Thymus (tissue), 14 donors: ENCODE measurements at places on chromosomes 6 and 20.

DNA sequence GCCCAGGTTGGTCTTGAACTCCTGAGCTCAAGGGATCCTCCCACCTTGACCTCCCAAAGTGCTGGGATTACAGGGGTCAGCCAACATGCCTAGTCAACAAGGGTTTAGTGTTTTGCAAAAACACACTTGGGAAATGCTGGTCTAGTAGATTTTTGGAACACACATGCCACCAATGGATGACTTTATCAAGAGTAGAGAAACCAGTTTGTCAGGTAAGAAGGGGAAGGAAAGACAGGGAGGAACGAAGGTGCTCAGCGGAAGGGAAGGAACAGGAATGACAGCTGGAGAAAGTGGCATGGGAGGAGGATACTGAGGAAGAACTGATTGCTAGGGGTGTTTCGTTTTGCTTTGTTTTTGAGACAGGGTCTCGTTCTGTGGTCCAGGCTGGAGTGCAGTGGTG is 15.6 kb upstream of the SEC63 start:
- no peaks in the 10 kb centered on the region for H3K36me3 ChIP-seq
- DNase-seq, result no peak
- H3K4me1 ChIP-seq, result no peaks in the 10 kb centered on the region
- H3K27me3 ChIP-seq, result no peaks in the 10 kb centered on the region
- H3K4me3 ChIP-seq, result no peak overlapping the region

- no peak for DNase-seq
- H3K27ac ChIP-seq, result no peak overlapping the region
- no peak overlapping the region for H3K4me3 ChIP-seq
- H3K36me3 ChIP-seq, result no peaks in the 10 kb centered on the region
Measured at GRCh38 chr20:10157549-10157948, 61.1 kb upstream of the SNAP25 start.

- DNase-seq, result no peak
- H3K27ac ChIP-seq, result no peak overlapping the region
- H3K4me3 ChIP-seq, result no peak overlapping the region
- peaks cover 4% of the 10 kb centered on the region for H3K27me3 ChIP-seq
Measured at GRCh38 chr6:2502998-2503674, 247.6 kb downstream of the MYLK4 start.

GRCh38 chr6:36605143-36605542 is 11.0 kb downstream of the SRSF3 start:
- peaks cover 69% of the 10 kb centered on the region for H3K36me3 ChIP-seq
- no peak overlapping the region for H3K27ac ChIP-seq
- no peak overlapping the region for H3K4me3 ChIP-seq
- peaks cover 14% of the 10 kb centered on the region for H3K4me1 ChIP-seq
- no peak for DNase-seq

DNA sequence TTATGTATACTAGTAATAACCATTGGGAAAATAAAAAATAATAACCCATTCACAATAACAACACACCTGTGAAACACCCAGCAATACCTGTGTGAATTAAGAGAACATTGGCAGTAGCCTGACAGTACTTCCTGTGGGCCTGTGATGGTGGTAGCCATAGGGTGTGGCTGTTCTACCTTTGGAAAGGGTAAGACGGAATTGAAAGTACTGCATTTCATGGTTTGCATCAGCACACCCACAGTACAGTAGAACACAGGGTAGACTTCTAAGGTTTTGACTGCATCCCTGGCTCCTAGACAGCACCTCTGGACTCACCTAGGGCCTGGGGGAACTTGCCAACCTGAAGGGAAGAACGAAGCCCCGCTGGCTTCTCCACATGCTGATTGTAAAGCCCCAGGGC is 279.8 kb downstream of the HTR1B start:
- H3K27me3 ChIP-seq, result no peaks in the 10 kb centered on the region
- DNase-seq, result no peak
- no peak overlapping the region for H3K27ac ChIP-seq
- H3K4me3 ChIP-seq, result no peak overlapping the region

DNA sequence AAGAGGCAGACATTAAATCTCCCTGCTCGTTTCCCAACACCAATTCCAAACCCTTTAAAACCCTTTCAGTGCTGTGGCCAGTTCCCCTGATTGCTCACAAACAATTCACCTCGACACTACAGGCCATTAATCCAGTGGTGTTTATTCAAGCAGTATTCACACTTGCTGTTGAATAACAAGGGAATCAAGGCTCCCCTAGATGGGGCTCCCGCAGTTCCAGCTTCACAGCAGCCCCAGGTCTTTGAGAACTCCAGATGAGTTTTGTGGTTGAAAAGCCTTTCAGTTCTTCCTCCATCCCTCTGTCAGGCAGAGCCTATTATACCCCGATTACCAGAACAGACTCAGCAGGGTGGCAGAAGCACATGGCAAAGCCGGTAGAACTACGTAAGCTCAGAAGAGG is 36.2 kb downstream of the JAG1 start:
- DNase-seq, result no peak
- H3K4me3 ChIP-seq, result no peak overlapping the region
- no peaks in the 10 kb centered on the region for H3K36me3 ChIP-seq

GRCh38 chr6:151280859-151281258 is 41.1 kb downstream of the AKAP12 start:
- peaks cover 10% of the 10 kb centered on the region for H3K4me1 ChIP-seq
- no peak overlapping the region for H3K27ac ChIP-seq
- no peaks in the 10 kb centered on the region for H3K27me3 ChIP-seq
- no peak for DNase-seq

- no peaks in the 10 kb centered on the region for H3K36me3 ChIP-seq
- H3K4me3 ChIP-seq, result no peak overlapping the region
- no peak for DNase-seq
Measured at GRCh38 chr6:105164418-105164817, 15.4 kb downstream of the POPDC3 start.

DNA sequence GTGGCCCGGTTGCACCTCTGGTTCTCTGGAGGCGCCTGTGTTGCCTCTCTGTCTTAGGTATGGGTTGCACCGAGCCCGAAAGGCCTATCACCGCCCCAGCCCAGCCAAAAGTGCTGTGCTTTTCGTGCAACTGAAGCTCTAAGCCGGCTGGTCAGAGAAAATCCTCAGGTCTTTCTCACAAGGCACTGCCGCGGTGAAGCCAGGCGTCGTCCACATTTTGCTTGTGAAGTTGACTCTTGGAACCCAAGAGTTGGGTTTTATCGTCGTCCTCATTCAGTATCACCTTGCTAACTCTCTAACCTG is 726 bp upstream of the EMILIN3 start:
- no peaks in the 10 kb centered on the region for H3K4me1 ChIP-seq
- no peaks in the 10 kb centered on the region for H3K36me3 ChIP-seq
- no peak for DNase-seq
- peaks cover 38% of the 10 kb centered on the region for H3K27me3 ChIP-seq

DNA sequence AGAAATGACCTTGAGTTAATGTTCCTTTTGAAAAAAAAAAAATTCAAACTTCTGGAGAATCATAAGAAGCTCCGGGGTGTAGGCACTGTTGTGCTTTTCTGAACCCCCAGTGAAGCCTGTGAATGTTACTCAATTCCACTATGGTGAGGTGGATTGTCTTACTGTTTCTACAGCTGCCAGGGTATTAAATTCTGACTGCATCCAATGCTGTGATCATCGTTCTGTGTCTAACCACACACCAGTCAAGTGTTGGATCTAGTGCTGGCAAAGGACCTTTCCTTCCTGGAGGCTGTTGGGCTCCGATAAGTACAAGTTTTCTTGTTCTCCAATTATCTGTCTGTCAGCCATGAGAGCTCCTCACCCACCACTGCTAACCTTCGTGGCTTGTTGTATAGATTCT is 162.0 kb upstream of the EPHA7 start:
- no peaks in the 10 kb centered on the region for H3K4me1 ChIP-seq
- no peak overlapping the region for H3K27ac ChIP-seq
- no peaks in the 10 kb centered on the region for H3K36me3 ChIP-seq
- DNase-seq, result no peak

DNA sequence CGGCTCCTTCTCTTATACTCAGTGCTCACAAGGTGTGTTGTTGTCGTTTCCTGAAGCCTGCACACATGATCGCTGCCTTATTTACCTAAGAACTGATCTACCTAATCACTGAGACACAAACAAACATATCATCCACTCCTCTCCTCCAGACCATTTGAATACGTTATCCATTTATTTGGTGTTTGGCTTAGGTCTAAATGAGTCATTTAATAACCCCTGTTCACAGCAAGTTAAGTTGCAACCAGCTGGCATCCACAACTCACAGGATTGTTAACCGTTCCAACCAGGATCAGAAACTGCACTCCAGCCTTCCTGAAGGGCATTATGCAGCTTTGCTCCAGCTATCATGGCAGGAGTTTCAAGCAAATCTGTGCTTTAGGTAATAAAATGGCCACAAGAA is 511.1 kb upstream of the MAP3K7 start:
- no peaks in the 10 kb centered on the region for H3K4me1 ChIP-seq
- H3K27ac ChIP-seq, result no peak overlapping the region
- no peaks in the 10 kb centered on the region for H3K27me3 ChIP-seq
- no peak for DNase-seq
- H3K4me3 ChIP-seq, result no peak overlapping the region

DNA sequence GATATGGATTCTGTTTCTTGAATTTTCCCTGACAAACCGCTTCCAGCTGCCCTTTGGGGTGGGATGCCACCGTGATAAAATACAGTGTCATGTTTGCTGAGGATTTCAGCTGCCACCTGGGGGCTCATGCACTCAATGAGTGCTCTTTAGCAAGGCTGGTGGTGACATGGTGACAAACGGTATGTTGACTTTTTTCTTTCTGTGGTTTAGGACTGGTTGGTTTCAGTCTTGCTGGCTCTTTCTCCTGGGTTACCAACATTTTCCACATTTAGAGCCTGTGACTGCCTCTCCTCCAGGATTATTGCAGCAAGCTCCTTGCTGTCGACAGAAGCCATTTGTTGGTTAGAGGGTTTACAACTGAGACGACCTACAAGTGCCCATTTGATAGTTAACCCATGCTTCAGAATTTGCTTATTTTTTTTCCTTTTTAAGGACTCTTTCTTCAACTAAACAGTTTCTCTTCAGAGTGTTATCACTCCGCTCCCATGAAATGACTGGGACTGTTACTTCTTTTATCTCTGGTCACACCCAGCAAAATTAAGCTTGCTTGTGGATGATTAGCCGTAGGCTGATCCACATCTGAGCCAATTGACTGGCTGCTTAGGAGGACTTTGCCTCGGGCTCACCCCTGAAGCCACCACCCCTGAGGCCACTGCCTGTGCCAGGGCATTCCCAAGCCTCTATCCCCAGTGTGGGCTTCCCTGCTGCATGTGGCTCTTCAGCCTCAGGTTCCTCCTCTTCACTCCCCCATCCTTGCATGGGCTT is 48.4 kb upstream of the CDYL start:
- H3K4me1 ChIP-seq, result no peaks in the 10 kb centered on the region
- no peak overlapping the region for H3K4me3 ChIP-seq
- H3K36me3 ChIP-seq, result no peaks in the 10 kb centered on the region
- H3K27ac ChIP-seq, result no peak overlapping the region

GRCh38 chr6:40512340-40512739 is 74.8 kb downstream of the LRFN2 start:
- DNase-seq, result no peak
- no peaks in the 10 kb centered on the region for H3K4me1 ChIP-seq
- H3K36me3 ChIP-seq, result no peaks in the 10 kb centered on the region
- no peak overlapping the region for H3K27ac ChIP-seq
- no peak overlapping the region for H3K4me3 ChIP-seq

GRCh38 chr6:100381111-100381510 is 83.6 kb downstream of the SIM1 start:
- H3K27ac ChIP-seq, result no peak overlapping the region
- DNase-seq, result no peak
- H3K4me1 ChIP-seq, result no peaks in the 10 kb centered on the region
- no peaks in the 10 kb centered on the region for H3K36me3 ChIP-seq
- no peak overlapping the region for H3K4me3 ChIP-seq
- H3K27me3 ChIP-seq, result peaks cover 2% of the 10 kb centered on the region

GRCh38 chr6:69668916-69669315 is 127.9 kb downstream of the LMBRD1 start:
- H3K27ac ChIP-seq, result no peak overlapping the region
- no peaks in the 10 kb centered on the region for H3K4me1 ChIP-seq
- H3K27me3 ChIP-seq, result no peaks in the 10 kb centered on the region
- peaks cover 5% of the 10 kb centered on the region for H3K36me3 ChIP-seq
- no peak for DNase-seq

DNA sequence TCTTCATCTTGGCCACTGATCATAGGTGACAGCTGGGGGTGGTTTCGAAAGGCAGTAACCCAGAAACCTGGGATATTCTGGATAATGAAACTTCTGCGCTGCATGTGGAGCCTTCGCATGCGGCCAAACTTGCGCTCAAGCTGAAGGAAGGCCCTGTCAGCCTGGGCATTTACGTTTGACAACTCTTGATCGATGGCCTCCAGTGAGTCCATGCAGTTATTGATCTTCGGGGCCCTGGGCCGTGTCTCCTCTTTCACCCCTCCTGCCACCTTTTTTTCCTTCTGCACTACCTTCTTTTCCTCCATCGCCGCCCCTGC is 729 bp downstream of the TSPYL4 start:
- no peaks in the 10 kb centered on the region for H3K27me3 ChIP-seq
- peaks cover 26% of the 10 kb centered on the region for H3K4me1 ChIP-seq
- H3K36me3 ChIP-seq, result no peaks in the 10 kb centered on the region
- no peak overlapping the region for H3K27ac ChIP-seq
- no peak for DNase-seq

DNA sequence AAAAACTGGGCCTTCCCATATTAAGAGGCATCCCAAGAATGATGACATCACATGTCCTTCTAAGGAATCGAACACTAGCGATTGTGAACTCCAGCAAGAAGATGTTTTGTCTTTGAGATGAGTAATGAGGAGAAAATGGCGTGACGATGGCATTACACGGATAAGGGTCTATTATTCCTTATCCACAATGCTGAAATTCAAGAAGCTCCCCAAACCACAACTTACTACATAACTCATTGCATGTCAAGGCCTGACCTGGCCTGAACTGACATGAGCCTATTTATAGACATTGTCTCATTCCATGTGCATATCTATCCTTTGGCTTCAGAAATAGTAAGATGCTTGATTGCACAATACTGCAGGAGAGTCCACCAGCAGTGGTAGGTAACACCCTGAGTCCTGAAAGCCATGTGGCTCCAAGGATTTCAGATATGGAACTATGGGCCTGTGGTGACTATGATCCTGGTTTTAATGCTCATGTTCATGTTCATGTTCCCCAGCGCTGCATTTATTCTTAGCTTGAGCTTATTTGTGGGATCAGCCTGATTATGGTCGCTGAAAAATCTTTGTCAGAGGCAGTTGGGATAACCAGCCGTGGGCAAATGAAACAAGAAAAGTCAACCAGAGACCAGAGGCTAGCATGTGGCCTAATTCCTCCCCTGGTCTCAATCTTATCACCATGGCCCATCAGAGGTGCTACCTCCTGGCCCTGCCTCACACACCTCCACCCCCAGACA is 183.2 kb upstream of the JARID2 start:
- no peak for DNase-seq
- H3K27me3 ChIP-seq, result no peaks in the 10 kb centered on the region
- no peaks in the 10 kb centered on the region for H3K36me3 ChIP-seq
- peaks cover 4% of the 10 kb centered on the region for H3K4me1 ChIP-seq

- H3K36me3 ChIP-seq, result no peaks in the 10 kb centered on the region
- H3K27me3 ChIP-seq, result no peaks in the 10 kb centered on the region
- no peak for DNase-seq
- H3K4me1 ChIP-seq, result peaks cover 6% of the 10 kb centered on the region
- H3K4me3 ChIP-seq, result no peak overlapping the region
- H3K27ac ChIP-seq, result no peak overlapping the region
Measured at GRCh38 chr6:53960311-53960710, 150.9 kb upstream of the MLIP start.

- H3K27ac ChIP-seq, result peak overlapping the region; percentile 87
- H3K27me3 ChIP-seq, result no peaks in the 10 kb centered on the region
- H3K4me3 ChIP-seq, result peak overlapping the region; percentile 48
- H3K36me3 ChIP-seq, result no peaks in the 10 kb centered on the region
- peaks cover 9% of the 10 kb centered on the region for H3K4me1 ChIP-seq
Measured at GRCh38 chr20:51540580-51540979, 1.9 kb downstream of the NFATC2 start.

GRCh38 chr6:144053601-144054000 is 41.8 kb downstream of the SF3B5 start:
- no peak for DNase-seq
- H3K4me1 ChIP-seq, result peaks cover 6% of the 10 kb centered on the region
- H3K27me3 ChIP-seq, result no peaks in the 10 kb centered on the region
- no peak overlapping the region for H3K27ac ChIP-seq
